ENCODE measurements at places on chromosomes 7 and 10.

DNA sequence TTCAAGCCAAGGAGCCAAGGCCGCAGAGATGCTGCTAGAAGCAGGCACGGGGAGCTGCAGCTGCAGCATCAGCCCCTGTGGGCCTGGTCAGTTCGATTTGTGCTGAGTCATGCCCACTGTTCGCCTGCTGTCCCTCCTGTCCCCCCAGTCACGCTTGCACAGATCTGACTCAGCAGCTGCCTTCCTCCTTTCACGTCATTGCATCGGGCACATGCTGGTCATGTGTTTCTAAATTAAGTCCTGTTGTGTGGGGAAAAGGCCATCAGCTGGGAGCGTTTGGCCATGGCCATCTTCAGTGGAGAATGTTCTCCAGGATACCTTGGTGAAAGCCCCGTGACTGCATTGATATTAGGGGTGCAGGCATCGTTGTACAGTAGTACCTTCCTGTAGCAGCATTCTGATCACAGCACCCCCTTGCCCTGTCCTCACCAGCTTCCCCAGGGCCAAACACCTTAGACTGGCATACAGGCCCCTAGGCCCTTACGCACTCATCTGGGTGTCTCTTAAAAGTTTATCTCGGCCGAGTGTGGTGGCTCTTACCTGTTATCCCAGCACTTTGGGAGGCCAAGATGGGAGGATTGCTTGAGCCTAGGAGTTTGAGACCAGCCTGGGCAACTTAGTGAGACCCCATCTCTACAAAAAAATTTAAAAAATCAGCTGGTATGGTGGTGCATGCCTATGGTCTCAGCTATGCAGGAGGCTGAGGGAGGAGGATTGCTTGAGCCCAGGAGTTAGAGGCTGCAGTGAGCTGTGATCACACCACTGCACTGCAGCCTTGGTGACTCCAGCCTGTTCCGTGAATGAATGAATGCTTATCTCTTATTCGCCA is 23.2 kb downstream of the POR start:
- peak; percentile 89 for DNase-seq

- no peak for DNase-seq
Measured at GRCh38 chr10:97185326-97186058, at the start of gene SLIT1. Gene SLIT1 (minus strand): TSS chr10:97185959. CDS start chr10:97185674, 285 bp downstream.

DNA sequence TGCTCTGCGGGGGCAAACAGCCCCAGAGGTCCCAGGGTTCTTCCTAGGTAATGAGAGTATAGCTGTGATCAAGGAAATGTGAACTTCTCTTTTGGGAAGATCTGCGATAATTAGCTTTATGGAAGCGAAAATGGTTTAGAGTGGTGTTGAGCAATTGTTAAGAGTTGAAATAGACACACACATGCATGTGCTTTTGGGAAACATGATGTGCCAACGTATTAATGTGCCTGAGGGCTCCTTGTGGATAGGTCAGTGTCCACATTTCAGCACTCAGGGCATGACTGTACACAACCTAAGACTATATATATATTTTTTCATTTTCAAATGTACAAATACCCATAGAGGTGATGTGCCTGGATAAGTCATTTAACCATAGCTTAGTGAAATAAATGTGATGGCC is 67.0 kb downstream of the GSDME start:
- no peak for DNase-seq

DNA sequence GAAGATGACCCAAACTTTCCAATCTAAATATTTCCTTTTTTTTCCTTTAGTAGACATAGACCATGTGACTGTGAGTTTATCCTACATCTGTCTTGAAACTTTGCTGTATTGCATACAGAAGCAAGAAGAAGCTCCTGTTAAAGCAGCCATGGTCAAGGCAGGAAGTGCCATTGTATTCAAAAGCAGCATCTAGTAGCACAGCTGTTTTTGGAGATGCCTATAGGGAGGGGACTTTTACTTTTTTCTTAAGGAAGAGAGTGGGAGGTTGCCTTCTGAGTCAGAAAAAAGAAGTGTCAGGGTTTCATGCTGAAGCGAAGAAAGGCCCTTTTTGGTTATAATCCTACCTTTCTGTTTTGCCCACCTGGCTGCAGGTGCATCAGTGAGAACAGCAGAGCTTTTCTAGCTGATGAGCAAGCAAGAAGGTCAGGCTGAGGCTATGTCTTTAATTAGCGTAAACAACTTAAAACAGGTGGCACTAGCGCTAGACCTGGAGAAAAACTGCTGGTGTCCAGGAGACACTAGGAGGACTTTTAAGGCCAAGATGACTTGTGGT is 234.1 kb upstream of the AGK start:
- no peak for DNase-seq

GRCh38 chr10:4639960-4640359 is 186.0 kb upstream of the AKR1E2 start:
- no peak for DNase-seq

GRCh38 chr7:32587411-32587948 is 92.2 kb downstream of the AVL9 start:
- DNase-seq = peak; percentile 47

DNA sequence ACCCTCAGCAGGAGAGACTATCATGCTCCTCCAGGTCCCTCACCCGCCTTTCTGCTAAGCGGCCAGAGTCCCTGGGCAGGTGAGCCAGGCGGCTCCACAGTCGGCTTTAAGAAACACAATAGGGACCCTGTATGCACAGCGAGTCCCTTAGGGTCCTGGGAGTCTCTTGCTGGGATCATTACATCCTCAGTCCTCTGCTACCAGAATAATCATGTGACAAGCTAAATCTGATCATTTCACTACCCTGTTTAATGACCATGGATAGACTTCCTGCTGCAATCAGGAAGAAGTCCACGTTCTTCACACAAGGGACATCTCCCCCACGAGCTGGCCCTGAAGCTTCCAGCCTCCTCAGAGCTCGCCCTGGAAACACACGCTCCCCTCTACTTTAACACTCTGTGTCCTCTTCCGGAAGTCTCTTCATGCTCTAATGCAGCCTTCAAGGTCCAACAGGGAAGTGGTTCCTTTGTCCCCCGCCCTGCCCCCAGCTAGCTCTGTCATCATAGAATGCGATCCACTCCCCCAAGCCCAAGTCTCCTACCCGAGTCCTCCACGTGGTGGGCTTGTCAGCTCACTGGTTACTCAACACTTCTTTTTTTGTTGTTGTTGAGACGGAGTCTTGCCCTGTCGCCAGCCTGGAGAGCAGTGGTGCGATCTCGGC is 101.5 kb downstream of the RNF216 start:
- no peak for DNase-seq

DNA sequence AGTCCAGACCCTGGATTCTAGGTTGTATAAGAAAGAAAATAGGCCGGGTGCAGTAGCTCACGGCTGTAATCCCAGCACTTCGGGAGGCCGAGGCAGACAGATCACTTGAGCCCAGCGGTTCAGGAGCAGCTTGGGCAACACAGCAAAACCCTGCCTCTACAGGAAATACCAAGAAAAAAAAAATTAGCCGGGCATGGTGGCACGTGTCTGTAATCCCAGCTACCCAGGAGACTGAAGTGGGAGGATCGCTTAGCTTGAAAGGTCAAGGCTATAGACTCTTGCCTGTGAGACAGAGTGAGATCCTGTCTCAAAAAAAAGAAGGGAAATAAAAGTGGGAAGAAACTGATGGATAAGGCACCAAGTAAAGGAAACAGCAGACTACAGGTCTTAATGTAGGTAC is 287.9 kb upstream of the KLF14 start:
- DNase-seq = no peak

- no peak for DNase-seq
Measured at GRCh38 chr10:70560511-70560941, 42.0 kb downstream of the PRF1 start.

- DNase-seq = no peak
Measured at GRCh38 chr10:88659725-88660597, 4.3 kb upstream of the LIPF start.

GRCh38 chr10:105950410-105950809 is 1214.1 kb downstream of the SORCS1 start:
- DNase-seq = peak; percentile 47

DNA sequence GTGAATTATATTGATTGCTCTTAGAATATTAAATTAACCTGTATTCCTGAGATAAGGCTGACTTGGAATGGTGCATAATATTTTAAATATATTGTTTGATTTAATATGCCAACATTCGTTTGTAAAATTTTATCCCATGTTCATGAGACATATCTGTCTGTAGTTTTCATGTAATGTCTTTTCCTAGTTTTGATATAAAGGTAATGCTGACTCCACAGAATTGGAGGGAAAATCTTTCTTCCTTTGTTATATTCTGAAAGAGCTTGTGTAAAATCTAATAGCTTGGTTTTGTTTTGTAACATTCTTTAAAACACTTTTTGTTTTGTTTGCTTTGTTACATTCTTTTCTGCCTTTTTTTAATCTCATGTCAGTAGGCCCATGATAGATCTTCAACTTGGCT is 657.0 kb downstream of the DNAJB9 start:
- no peak for DNase-seq

DNA sequence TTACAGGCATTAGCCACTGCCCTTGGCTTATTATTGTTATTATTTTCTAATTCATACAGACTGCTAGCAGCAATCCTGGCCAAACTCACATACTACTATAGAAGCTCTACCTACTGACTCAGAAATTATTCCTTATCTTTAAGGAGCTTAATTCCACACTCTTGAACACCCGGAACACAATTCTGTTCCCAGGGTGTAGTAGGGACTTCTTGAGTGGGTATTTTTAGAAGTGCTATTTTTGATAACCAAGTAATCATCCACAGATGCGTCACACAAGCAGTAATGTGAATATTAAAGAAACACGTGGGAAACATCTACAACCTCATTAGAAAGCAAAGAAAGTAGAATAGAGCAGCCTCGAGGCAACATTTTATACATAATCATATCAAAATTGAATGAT is 149.2 kb downstream of the PTEN start:
- no peak for DNase-seq

GRCh38 chr7:18200855-18201254 is 173.2 kb upstream of the PRPS1L1 start:
- DNase-seq = no peak

- DNase-seq = no peak
Measured at GRCh38 chr7:17506095-17506494, 207.6 kb downstream of the AHR start.

DNA sequence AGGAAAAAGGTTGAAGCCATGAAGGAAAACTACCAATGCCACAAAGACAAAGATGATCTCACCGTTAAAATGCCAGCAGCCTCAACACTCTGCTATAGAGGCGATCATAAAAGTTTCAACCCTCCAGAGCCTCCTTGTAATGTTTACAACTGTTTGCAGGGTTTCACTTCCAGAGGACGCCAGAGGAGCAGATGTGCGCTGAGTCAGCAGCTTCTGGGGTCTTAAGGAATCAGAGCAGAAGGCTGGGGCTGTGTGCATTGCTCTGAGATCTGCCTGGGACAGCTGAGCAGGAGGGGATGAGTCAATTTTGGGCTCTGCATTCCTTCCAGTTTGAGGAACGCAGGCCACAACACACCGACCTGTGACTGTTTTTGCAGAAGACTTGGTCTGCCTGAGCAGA is 98.3 kb downstream of the TMEM130 start:
- DNase-seq = peak; percentile 34

GRCh38 chr10:33229252-33229948 is 105.1 kb downstream of the NRP1 start:
- DNase-seq = no peak

DNA sequence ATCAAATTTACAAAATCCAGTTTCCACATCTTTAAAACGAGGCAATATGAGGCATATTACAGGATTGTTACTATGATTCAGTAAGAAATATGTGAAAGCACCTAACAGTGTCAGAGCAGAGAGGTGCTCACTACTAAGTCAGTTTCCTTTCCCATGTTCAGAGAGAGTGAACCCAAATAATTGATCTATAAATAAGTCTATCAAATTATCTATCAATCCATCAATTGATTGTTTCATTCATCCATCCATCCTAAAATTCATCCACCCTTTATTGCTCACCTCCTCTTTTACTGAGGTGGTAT is 340.8 kb downstream of the SUGCT start:
- DNase-seq = no peak

DNA sequence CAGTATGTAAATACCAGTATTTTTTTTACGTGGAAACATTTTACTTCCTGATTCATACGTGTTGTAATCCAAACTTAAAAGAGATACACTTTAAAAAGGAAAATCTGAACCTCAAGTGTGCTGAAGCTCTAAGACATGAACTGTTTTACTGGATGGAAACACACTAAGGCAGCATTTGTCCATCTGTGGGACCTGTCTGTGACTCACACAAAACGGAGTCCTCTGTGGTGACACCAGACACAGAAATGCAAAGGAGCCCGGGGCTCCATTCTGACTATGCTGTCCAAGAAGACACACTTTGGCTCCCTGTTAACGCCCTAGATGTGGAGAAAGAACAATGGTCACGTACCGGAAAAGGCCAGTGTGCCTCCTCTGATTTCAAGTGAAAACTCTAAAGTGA is 23.9 kb downstream of the RNF133 start:
- DNase-seq = no peak

DNA sequence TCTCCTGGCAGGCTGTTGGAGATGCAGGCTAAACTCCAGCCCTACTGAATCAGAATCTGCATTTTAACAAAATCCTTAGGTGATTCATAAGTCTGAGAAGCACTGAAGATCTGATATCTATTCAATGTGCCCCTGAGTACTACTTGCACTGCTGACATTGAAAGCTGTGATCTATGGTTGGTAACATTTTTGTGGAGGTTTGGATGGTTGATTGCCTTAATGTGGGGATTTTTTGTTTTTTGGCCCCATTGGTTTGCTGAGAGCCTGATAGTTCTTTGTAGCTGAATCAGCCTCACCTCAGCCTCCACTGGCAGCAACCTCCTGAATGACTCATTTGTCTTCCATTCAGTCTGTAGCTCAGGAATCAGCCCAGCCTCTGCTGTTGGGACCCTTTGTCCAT is 14.7 kb upstream of the LRRN3 start:
- no peak for DNase-seq
